ENCODE measurements at places on chromosomes 5 and 9.
A peak's percentile ranks its signal among the peaks of the same experiment; 100 is the strongest.

DNA sequence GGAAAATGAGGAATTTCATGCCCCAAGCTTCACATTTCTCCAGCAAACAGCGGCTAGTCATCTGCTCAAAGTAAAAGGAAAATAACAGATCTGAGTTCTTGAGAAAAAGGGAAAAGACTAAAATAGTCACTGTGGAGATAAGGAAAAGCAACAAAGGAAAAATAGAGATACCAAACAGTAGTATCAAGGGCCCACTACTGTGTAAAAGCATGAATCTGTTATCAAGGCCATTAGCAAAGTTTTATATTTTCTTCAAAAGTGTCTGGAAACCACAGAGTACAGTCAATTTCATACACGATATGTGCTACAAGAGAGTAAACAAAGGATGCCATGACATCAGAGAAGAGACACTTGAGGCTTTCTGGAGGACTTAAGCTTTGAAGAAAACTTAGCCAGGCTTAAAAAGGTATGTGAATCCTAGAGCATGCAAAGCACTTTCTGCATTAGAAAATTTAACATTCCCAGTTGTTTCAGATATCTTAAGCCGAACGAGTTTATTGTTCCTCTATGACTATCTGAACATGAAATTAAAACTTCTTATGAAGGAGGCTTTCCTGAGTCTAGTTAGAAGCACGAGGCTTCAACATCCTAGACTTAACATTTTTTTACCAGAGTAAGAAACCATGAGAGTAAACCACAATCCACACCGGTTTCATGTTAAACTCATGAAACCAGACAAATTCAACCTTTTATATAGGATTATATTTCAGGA, 1.2 kb downstream of the TTC33 start:
- no peak for DNase-seq

DNA sequence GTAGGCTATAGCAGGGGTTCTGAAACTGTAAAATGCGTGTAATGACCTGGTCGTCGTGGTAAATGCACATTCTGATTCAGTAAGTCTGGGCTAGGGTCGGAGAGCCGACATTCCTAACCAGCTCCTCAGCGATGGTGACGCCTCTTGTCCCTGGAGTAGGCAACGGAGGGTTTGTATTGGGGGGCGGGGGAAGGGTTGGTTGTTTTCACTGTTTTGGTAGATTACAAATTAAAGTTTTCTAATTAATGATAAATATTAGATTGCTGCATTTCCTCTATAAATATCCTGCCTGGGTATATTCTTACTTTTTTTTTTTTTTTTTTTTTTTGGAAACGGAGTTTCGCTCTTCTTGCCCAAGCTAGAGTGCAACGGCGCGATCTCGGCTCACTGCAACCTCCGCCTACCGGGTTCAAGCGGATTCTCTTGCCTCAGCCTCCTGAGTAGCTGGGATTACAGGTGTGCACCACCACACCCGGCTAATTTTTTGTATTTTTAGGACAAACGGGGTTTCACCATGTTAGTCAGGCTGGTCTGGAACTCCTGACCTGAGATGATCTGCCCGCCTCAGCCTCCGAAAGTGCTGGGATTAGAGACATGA, 566 bp upstream of the ALDH7A1 start:
- DNase-seq: no peak

DNA sequence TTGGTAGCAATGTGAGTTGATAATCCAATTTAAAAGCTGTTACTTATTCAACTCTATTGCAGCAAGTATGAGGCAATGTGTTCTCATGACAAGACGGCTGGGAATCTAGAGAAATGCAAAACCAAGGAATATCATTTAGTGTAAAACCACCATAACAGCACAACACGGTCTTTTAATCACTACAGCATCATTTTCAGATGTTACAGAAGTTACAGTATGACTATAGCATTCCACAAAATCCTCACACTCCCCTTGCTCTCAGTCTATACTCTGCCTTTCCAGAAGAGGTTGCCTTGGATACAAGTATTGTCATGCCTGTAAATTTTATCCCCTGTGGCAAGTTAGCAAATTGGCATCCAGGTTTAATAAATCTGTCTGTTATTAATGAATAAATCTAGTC, 28.6 kb upstream of the TAS2R1 start:
- DNase-seq: no peak

- DNase-seq: no peak
Measured at GRCh38 chr5:14174230-14174636, 31.1 kb downstream of the TRIO start.

DNA sequence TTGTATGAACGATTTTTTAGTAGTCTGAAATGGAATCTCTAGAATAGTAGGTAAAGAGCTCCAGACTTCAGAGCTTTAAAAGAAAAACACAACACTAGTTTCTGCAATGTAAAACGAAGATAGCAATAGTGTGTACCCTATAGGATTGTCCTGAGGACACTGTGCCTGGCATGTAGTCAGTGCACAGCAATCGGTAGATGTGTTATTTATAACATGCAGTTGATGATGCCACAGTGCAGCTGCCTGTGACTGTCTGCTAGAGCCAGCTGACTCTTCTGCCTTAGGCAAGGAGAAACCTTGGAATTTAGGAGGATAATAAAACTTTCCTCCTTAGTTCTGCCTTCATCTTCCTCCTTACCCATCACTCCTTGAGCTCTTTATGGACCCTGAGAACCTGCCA, 27.7 kb upstream of the TMOD1 start:
- no peak for DNase-seq

DNA sequence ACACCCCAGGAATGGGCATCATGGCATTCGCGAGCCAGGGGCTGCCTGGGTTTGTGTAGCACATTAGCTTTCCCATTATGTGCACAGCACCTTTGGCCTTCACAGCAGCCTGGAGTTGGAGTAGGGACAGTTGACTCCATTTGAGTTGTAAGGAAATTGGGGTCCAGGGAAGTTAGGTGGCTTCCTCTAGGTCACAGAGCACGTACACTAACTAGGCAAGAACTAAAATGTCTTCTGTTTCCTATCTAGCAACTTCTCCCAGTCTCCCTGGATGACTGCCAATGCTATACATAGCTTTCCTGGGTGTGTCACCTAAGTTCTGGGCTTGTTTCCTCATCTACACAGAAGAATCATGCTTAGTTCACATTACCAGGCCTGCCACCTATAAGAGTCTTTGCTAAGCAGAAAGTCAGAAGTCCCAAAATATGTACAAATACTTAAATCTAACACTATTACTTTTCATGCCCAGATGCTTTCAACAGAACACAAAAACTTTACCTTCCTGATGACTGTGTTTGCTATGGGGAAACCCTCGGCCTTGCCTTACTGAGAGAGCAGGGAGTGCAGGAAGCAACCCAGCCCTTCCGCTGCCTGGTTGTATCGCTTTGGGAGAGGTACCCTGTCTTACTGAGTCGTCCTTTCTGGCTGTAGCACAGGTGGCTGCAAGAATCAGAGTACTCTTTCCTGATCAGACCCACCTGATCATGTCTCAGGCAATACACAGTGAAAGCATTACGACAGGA, 12.0 kb downstream of the MACROH2A1 start:
- no peak for DNase-seq

DNA sequence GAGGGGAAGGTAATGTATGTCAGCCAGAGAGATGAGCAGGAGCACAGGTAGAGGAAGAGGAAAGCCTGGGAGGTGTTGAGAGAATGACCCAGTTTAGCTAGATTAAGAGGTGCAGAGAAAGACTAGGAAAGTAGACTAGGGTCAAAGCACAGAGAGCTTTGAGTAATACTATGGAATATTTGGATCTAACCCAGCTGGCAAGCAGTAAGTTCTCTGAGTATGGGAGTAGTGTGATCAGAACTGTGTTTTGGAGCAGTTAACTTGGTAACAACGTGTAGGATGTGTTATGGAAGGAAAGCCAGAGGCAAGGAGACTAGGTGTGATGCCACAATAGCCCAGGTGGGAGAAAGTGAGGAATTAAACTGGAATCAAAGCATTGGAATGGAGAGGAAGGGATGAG, 84.9 kb upstream of the PTGER4 start:
- no peak for DNase-seq

- DNase-seq: no peak
Measured at GRCh38 chr9:110900917-110901316, 137.4 kb downstream of the LPAR1 start.

DNA sequence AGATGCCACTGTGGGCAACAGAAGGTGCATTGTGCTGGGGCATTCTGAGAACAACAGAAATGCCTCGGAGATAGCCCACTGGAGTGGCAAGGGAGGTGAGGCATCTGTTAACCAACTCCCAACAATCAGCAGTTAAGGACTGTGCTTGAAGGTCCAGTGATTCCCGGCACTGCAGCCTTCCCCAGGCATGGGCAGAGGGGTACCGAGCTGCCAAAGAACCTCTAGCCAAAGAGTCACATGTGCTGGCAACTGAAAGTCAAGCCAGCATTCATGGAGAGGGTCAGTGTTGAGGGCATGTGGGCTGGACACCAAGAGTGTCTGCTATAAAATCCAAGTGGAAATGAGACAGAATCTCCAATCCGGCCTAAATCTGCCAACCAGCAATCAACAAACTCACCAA, 149.6 kb downstream of the ASTN2 start:
- no peak for DNase-seq

- DNase-seq: no peak
Measured at GRCh38 chr9:91074866-91075265, 273.2 kb downstream of the SYK start.

- no peak for DNase-seq
Measured at GRCh38 chr5:103445426-103446035, 117.1 kb downstream of the NUDT12 start.

DNA sequence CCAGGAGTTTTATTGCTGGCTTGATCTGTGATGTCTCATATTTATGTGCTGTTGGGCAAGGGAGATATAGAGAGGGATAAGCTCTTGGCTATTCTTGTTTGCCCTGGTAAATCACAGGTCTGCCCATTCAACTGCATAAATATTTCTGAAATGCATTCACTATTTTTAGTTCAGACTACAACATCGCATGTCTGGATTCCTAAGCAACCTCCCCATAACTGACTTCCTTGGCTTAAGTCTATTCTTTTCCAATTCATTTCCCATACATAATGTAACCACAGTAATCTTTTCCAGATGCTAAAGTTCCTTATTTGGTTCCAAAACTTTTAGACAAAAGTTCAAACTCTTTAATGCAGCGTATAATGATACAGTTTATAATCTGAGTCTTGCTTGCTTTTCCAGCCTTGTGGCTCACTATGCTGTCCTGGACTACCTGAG, 321.4 kb upstream of the ACTBL2 start:
- no peak for DNase-seq

GRCh38 chr9:71609448-71609830, 158.9 kb downstream of the CEMIP2 start:
- DNase-seq: no peak

DNA sequence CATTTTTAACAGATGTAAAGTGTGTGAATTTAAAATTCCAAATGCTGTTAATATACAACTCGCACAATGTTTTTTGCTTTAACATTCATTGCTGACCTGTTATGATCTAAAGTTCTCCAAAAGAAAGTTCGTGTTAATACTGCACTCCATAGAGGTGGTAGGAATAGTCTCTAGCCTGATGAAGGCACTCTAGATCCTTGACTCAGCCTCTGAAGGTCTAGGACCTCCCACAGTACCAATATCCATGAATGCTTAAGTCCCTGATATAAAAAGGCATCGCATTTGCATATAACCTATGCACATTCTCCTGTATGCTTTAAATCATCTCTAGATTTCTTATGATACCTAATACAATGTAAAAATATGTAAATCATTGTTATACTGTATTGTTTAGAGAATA, 213.6 kb downstream of the EFNA5 start:
- DNase-seq: no peak

DNA sequence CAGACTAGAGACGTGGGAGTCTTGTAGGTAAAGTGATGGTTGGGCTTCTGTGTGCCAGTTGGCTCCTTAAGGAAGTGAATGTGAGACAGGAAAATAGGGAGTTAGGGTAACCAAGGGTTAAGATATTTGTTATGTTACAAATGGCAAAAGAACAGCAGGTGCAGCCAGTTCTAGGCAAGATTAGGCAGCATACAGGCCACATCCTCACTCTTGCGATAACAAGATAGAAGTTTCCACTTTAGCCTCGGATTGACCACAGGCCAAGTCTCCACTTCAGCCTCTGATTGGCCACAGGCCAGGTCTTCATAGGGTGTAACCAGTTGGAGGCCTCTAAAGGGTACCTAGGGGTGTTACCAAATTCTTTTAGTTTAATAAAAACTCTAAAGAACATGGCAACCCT, 54.6 kb upstream of the ABCA1 start:
- no peak for DNase-seq

- no peak for DNase-seq
Measured at GRCh38 chr5:5755888-5756287, 333.4 kb downstream of the ICE1 start.

DNA sequence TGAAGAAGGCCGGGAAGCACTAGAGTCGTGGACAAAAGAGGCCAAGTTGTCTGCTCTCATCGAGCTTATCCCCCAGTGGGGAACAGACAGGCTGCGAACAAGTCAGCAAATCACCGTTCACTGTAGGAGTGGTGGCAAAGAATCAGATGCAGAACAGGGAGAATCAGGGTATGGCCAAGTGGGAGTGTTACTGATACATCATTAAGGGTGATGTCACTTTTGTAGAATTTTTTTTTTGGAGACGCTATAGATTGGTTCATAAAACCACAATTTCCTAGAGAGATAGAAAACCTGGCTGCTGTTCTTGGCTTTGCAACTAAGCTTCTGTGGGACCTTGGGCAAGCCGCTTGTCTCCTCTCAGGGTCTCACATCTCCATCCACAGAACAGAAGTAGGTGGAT, 21.3 kb downstream of the SPRY4 start:
- DNase-seq: no peak

- peak; percentile 93 for DNase-seq
Measured at GRCh38 chr5:90529194-90529938, at the start of gene LYSMD3. Gene LYSMD3, minus strand, starts transcription at chr5:90529584. Its CDS starts 4,295 bp downstream, at chr5:90525289.

- DNase-seq: no peak
Measured at GRCh38 chr9:1514250-1514649, 464.1 kb downstream of the DMRT2 start.

DNA sequence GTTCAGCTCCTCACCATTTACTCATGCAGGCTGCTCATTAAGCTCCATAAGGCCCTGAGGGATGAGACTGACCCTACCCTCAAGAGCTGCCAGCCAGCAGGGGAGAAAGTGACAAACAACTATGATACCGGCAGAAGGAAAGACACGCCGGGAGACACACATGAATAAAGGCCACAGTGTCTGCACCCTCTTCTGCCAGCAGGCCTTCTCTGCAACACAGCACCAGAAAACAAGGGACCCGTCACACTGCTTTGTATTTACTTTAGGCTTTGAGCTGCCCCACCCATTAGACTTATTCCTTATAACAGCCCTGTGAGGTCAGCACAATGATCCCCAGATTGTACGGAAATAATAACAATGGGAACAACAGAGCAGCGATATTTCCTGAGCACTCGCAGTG, 7.2 kb downstream of the GABBR2 start:
- no peak for DNase-seq

DNA sequence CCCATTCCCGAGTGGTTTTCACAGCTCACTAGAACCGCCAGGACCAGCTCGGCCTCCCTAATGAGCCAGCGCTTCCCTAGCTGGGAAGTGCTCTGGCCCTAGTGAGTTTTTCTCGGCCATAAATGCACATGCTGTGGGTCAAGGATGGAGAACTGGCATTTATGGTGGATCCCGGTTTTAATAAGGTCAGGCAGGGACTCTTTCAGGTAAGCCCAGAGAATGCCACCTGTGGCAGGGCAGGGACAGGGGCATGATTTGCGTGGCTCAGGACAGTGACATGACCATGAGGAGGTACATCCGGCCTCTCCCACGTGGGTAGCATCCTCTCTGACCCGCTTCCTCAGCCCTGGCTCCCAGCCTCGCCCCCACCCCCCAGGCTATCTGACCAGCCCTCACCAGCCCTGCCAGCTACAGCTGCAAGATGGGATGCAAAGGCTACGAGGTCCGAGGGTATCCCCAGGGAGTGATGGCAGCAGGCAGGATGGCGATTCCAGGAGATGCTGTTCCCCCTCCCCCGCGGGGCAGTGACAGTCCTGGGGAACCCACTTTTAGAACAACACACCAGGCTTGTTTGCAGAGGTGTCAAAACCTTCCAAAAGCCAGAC, 60.3 kb upstream of the ADAMTS2 start:
- DNase-seq: no peak

Data from stimulated activated CD4-positive, alpha-beta T cell treated with anti-CD3 and anti-CD28 coated beads, Interleukin-1b, Interleukin-23, amount 100 ng/mL, for 1 hour (primary cell).